ENCODE measurements at places on chromosomes 7 and 10.

DNA sequence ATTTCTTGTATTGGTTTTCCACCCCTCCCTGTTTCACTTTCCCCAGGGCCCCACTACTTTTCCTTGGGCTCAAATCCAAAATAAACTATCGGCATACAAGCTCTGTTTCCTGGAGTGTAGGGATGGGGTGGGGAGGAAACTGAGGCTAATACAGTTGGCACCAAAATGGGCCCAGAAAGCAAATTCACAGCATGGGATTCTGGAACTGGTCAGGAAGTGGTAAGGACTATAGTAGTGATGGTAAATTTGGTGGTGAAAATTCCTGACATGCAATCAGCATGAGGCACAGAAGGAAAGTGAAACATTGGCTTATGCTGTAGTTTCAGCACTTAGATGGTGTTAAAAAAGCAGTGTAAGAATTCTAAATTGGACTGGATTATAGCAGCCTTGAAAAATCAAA lies 8.7 kb upstream of the SAMD9L start:
- DNase-seq: no peak

DNA sequence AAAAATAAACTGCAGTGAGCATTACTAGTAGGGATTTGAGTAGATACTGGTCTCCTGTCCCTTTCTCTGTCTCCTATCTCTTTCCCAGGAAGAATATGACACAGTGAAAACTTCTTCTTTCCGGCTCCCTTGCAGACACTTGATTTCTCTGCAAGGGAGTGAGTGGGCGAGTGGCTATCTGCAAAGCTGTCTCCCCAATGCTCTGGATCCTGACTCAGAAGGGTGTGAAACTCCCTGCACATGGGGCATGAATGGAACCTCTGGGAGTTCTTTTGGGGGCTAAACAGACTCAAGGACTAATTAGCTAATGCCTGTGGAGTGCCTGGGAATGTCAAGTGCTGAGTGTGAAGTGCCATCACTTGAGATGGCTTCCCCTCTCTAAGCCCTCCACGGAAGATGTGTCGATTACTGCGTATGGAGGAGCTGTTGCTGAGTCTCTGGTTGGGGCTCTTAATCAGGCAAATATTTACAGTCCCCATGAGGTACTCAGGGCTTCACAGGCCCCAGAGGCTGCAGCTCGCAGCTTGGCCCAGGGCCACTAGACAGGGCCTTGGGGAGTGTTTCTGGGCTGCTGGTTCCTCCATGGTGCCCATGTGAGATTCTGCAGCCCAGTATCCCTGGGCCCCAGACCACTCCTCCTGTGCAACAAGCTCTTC lies 139.8 kb downstream of the RPS24 start:
- DNase-seq: no peak

- no peak for DNase-seq
Measured at GRCh38 chr7:127870231-127870907, 160.9 kb downstream of the LRRC4 start.

- DNase-seq: no peak
Measured at GRCh38 chr10:122271076-122271475, at the start of gene BTBD16. TSS of gene BTBD16 (plus strand) at chr10:122271296. CDS start at chr10:122275082, 3,786 bp downstream.

DNA sequence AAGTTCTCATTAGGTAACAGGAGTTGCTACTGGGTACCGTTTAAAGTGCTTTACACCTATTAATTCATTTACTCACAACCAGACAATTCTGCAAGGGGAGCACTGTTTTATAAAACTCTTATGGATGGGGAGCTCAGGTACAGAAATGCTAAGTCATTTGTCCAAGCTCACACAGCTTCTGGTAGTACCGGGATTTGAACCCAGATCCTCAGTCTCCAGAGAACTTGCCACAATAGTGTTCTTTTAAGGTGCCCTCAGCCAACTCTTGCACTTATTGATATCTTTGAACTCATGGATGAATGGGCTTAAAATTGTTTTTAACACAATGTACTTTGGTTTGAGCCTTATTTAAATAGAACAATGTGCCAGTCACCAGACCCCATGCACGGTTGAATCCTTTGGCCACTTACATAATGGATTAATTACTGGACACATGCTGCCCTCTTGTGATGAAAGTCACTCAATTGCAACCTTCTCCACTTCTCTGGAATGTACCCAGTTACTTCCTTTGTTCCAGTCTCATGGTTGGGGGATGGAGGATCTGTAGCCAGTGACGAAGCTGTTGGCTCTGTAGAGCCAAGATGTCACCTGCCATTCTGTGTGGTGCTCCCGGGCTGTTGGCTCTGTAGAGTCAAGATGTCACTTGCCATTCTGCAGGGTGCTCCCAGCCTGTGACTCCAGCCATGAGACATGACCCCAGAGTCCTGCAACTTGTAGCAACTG lies 65.6 kb downstream of the NOD1 start:
- DNase-seq: peak; percentile 58

GRCh38 chr10:70272925-70273316 lies 10.9 kb downstream of the NPFFR1 start:
- no peak for DNase-seq

DNA sequence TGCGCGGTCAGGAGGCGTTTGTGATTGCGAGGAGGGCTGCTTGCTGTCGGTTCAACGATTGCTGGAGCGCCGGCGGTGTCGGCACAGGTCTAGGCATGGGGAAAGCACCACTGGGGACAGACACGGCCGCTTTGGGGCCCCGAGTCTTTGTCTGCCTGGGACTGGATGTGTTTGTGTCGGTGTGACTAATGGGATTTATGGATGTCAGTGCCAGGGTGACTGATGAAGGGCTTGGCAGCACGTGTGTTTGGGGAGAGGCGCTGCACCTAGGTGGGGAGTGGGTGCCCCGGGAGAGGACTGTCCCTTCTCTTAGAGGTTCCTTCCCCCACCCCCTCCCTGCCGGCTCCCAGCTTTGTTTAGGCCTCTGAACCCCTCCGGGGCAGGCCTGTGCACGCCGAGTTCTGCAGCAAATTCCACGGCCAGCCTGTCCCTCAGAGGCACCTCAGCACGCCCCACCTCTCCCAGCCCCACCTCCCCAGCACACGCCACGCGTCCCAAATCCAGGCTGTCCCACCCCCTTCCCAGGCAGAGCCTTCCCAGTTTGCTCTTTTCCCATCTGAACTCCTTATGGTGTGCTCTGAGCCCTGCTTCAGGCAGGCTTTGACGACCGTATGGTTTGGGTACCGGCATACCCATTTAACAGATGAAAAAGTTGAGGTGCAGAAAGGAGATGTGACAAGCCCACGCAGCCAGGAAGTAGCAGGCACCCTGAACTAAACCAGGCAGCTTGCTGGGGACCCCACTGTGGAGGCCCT lies 6.4 kb upstream of the TNRC18 start:
- peak; percentile 77 for DNase-seq

GRCh38 chr10:86329093-86329710 lies 37.4 kb downstream of the GRID1 start:
- DNase-seq: no peak

- peak; percentile 50 for DNase-seq
Measured at GRCh38 chr7:140060243-140060630, 2.5 kb downstream of the PARP12 start.

GRCh38 chr10:25678666-25679065 lies 255.4 kb upstream of the MYO3A start:
- DNase-seq: no peak

GRCh38 chr10:13649844-13650520 lies 63.2 kb downstream of the PRPF18 start:
- DNase-seq: no peak

GRCh38 chr7:99229234-99229633 lies 21.3 kb upstream of the KPNA7 start:
- no peak for DNase-seq

- DNase-seq: peak; percentile 2
Measured at GRCh38 chr10:55500931-55501559, 700.0 kb upstream of the PCDH15 start.

- DNase-seq: no peak
Measured at GRCh38 chr7:7675686-7676085, 35.1 kb downstream of the UMAD1 start.

DNA sequence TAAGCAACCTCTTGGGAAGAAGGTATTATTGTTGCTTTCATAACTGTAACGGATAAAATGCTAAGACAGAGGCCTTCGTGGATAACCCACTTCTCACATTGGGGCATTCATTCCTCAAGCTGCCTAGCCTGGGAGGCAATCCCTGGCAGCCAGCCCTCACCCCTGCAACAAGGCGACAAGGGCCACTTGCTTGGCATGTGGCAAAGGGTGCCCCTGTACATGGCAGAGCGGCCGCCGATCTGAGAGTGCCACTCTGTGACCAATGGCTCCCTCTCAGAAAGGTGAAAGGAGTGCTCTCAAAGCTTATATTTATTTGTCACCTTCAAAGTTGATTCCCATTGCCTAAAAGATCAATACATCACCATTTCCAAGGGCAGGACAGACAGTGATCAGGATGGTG lies 31.9 kb downstream of the EBF3 start:
- no peak for DNase-seq

GRCh38 chr10:77516575-77516974 lies 121.0 kb downstream of the KCNMA1 start:
- no peak for DNase-seq

GRCh38 chr10:100998183-100998990 lies 1.2 kb upstream of the LZTS2 start:
- peak; percentile 87 for DNase-seq

DNA sequence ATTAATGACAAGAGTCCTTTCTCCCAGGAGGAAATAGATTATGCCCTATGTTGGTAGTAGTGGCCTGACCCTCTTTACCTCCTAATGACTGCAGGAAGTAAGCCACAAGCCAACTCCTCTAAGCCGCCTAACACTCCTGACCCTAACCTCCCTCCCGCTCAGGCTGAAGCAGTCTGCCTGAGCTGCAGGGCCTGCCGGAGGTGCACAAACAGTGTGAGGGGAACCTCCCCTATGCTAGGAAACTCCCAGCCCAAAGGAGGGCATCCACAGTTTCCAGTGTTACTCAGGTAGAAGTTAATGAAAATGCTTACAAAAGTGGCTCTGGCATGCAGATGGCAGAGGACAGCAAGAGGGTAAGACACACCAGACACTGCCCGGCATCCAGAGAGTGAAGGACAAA lies 294.4 kb upstream of the GALNT17 start:
- no peak for DNase-seq

DNA sequence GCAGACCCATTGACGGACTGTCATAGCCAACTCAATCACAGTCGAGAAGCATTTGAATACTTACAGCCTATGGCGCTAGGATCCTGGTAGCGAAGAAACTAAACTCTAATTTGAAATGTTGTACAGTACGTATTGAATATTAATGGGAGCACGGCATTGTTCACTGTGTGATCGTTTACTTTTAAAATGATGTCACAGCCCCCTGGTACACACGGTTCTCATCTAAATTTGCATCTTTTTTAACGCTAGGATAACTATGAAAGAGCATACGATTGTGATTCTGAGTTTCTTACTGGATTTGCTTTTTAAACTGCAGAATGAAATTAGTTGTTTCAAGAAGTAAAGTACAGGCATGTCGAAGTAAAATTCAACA lies 895 bp upstream of the NAPEPLD start:
- no peak for DNase-seq

DNA sequence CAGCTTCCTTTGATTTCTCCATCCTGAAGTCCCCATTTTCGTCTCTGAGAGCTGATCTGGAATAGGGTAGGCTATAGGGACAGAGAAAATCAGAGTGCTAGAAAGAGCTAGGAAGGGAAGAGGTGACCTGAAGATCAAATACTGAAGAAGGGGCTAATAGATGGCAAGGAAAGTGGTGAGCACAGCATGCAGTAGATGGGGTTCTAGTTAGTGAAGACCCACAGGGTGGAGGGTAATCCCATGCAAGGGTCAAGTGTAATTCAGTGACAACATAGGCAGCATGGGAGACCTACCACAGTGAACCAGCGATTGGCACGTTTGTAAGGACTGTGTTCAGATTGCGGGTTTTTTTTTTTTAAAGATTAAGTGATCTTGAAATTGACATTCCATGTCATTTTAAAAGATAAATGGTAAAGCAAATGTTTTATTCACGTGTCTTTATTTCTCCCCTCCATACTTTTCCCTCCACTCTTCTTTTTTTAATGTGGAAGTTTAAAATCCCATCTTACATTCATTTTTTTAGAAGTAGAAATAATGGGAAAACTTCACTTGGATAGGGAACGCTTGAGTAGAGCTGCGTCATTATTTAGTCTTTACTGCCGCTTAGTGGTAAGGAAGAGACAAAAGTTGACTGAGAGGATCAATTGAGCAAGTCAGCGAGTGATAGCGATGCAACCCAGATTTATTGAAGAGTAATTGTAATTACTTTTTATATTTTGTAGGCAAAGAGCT lies 21.0 kb upstream of the ABI1 start:
- peak; percentile 71 for DNase-seq

DNA sequence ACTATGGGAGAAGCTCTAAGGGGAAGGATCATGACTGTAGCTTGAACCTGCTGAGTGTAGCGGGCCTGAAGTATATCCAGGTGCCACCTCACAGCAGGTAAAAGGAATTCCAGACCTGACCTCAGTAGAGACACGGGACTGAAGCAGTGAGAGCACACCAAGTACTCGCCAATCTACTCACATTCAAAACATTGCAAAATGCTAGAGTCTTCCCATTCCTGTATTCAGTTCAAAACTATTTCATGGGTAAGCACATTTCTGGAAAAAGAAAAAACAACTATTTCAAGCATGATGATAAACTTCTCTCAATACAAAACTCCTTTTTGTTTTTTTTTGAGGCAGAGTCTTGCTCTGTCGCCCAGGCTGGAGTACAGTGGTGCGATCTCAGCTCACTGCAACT lies 121.9 kb upstream of the AUTS2 start:
- DNase-seq: no peak

- DNase-seq: no peak
Measured at GRCh38 chr7:114099337-114099736, 180.5 kb upstream of the PPP1R3A start.

GRCh38 chr10:132788180-132788830 lies 2.4 kb upstream of the NKX6-2 start:
- peak; percentile 12 for DNase-seq

DNA sequence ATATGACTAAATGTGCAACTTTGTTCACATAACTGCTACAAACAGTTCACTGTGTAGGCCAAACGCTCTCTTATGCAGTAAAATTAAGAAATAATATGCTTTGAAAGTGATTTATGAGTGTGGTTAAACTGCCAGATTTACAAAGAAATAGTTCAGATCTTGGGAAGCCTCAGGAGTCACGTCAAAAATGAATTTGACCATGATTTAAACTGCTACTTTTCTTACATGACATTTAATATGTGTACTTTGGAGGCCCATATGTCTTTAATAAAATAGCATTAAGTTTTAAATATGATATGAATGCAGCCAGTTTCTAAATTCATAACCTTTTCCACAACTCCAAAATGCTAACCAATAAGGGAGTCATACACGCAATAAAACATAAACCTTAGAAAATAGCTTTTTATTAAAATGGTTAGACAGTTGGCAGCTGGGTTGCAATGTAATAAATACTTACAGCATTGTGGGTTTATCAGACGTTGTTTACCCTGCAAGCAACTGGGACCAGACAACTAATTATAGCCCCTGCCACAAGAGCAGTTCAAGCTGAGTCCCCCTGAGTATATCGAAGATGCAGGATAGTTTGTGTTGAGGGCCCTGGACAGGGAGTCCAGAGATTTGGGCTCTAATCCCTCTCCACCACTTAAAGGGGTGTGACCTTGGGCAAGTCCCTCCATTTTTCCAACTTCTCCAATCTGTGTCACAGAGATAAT lies 640.4 kb downstream of the LRMDA start:
- no peak for DNase-seq

GRCh38 chr7:7417851-7418250 lies 117.8 kb downstream of the COL28A1 start:
- DNase-seq: no peak
